ENCODE measurements at places on chromosomes 3 and 15.

DNA sequence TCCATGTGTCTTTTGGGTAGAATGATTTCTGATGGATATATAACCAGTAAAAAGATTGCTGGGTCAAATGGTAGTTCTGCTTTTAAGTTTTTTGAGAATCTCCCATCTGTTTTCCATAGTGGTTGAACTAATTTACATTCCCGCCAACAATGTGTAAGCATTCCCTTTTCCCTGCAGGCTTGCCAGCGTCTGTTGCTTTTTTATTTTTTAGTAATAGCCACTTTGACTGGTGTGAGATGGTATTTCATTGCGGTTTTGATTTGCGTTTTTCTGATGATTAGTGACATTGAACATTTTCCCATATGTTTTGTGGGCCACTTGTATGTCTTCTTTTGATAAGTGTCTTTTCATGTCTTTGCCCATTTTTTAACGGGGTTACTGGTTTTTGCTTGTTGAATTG is 36.3 kb upstream of the MB21D2 start:
- DNase-seq = peak; percentile 74

DNA sequence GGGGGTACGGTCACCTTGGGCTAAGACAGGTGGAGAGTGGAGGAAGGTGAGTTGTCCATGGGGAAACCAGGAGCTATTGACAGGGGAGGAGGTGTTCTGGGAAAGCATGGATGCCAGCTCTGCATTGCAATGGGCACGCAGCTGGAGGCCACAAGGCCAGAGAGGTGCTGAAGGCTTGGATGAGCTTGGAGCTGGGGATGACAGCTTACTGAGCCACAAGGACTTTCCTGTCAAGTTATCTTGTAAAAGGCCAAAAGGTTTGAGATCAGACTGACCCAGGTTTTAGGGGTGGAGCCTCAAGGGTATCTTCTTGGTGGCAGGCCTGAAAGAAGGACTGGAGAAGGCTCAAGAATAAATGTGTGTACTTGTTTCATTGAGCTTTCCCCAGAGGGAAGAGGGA is 115.2 kb downstream of the ASB7 start:
- DNase-seq = no peak

- DNase-seq = no peak
Observed at GRCh38 chr3:31009881-31010280, 115.4 kb upstream of the GADL1 start.

DNA sequence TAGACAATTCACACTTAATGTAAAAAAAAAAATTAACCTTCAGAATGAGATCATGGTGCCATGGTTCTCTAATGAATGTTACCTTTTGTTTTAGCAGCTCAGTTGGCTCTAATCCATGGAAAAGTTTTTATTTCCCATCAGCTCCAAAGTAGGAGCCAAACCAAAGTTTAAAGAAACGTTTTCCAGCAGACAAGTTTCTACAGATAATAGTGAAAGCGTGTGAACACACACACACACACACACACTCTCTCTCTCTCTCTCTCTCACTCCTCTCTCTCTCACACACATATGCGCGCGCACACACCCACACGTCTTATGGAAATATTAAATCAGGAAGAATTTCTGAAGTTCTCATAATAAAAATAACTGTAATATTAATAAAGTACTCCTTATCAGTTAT is 46.9 kb downstream of the MBNL1 start:
- DNase-seq = no peak

GRCh38 chr3:52484680-52485461 is 10.3 kb upstream of the STAB1 start:
- DNase-seq = no peak

GRCh38 chr3:178907081-178907480 is 164.5 kb downstream of the ZMAT3 start:
- DNase-seq = no peak

DNA sequence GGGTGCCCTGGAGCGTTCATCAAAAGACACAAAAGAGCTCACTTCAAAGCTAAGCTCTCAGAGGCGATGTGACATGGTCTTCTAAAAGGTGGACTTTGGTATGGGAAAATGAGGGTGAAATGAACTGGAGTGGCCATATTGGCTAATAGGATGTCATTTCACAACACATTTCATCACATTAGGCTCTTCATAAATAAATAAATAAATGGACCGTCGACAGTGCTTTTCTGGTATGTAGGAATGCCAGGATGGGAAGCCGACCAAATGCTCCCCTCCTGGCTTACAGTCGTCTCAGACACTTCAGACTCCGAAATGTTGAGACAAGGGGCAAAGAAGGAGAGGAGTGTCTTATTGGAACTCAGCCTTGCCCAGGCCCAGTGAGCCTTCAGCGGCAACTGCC is 383.0 kb downstream of the NTRK3 start:
- peak; percentile 62 for DNase-seq

DNA sequence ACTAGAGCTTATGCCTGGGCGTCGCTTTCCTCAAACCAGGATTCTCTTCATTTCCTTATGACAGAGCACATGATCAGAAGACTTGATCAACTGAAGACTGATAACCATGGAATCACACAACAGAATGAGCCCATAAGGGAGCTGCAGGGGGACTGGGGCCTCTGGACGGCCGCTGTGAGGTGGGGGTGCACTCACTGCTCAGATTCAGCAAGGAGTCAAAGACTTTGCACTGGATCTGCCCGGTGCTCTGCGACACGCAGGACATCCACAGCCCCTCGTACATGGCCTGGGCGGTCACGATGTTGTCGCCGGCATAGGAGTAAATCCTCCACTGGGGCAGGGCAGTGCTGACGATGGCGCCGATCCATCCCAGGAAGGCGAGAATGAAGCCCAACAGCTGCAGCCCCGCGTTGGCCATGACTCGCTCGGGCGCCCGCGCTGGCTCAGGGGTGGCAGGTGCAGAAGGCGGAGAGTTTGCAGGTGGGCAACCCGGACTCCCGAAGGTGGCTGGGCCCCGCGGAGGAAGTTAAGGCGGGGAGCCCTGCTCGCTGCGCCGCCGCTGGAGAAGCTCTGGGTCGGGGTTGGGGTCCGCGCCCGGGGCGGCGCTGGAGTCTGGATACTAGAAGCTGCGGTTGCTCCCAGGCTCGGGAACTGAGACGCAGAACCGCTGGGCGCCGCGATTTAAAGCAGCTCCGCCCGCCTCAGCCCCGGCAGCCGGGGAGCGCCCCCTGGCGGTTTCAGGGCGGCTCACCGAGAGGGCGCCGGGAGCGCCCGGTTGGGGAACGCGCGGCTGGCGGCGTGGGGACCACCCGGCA is at the start of gene CLDN1:
Gene CLDN1, minus strand, starts transcription at position 658 of the 815 bp plus-strand sequence. Its CDS starts 240 bp downstream, at position 418.
- DNase-seq = peak; percentile 74

DNA sequence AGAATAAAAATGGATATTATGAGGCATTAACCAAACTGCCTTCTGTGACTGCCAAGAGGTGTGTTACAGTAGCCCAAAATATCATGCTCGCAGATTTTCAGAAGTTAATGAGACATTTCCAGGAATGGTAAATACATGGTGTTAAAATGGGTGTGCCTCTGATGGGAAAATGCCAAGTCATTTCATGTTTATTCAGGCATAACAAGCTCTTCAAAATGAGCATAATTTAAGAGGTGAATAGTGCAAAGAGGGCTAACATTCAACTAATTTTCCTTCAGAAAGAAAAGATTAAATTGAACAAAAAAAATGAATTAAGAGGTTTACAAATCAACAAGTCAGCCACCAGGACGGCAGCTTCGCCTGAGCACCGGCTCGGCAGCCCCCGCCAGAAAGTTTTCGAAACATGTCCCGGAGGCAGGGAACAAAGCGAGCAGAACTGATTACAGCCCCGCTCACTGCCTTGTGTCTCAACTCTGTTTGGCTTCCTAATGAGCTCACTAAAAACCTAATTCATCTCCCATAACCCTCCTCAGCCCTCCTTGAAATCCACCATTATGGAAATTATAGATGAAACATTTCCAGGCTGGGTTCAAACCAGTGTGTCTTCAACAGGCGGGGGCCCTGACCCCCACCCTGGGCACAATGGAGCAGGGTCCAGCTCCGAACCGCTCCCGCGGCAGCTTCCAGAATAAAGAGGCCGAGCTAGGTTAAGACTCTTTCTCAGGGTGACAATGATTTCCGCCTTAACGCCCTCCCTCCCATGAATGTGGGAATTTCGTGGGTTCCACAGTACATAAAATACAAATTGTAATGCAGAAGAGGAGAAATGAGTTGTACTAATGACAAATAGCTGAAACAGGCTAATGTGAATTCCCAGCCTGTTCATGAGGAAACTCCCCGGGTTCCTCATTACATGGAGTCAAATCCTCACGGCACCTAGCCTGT is 43.9 kb downstream of the MEIS2 start:
- DNase-seq = no peak

- no peak for DNase-seq
Observed at GRCh38 chr15:65918945-65919344, 49.7 kb downstream of the RAB11A start.
